Spleen (tissue), 13 donors: ENCODE measurements at places on chromosomes 16 and 17. TPM values are rescaled to one million over a fixed set of nuclear protein-coding genes. Genes with fewer than 3 reads are reported as not detected.

Gene OXLD1
- 102 TPM for polyA plus RNA-seq

DNA sequence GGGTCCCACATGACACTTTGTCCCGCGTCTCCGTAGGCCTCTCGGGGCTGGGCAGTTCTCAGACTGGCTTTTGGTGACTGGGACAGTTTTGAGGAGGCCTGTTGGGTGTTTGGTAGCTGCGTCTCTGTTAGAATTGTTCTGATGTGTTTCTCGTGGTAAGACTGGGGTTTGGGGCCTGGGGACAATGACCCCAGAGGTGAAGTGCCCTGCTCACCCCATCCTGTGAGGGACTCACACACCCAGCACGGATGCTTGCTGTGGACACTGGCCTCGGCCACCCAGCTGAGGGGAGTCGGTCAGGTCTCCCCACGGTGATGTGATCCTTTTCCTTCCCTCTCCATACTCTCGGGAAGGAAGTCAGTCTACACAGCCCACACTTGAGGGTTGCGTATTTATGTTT lies 50.3 kb downstream of the METRNL start:
- DNase-seq, result peak; percentile 47
- no peak overlapping the region for H3K4me3 ChIP-seq

- no peaks in the 10 kb centered on the region for H3K27me3 ChIP-seq
- H3K4me1 ChIP-seq, result no peaks in the 10 kb centered on the region
- H3K4me3 ChIP-seq, result no peak overlapping the region
- H3K36me3 ChIP-seq, result no peaks in the 10 kb centered on the region
- no peak overlapping the region for H3K27ac ChIP-seq
- DNase-seq, result no peak
These were observed 111.4 kb upstream of the DNAH9 start for GRCh38 chr17:11486868-11487310.

DNA sequence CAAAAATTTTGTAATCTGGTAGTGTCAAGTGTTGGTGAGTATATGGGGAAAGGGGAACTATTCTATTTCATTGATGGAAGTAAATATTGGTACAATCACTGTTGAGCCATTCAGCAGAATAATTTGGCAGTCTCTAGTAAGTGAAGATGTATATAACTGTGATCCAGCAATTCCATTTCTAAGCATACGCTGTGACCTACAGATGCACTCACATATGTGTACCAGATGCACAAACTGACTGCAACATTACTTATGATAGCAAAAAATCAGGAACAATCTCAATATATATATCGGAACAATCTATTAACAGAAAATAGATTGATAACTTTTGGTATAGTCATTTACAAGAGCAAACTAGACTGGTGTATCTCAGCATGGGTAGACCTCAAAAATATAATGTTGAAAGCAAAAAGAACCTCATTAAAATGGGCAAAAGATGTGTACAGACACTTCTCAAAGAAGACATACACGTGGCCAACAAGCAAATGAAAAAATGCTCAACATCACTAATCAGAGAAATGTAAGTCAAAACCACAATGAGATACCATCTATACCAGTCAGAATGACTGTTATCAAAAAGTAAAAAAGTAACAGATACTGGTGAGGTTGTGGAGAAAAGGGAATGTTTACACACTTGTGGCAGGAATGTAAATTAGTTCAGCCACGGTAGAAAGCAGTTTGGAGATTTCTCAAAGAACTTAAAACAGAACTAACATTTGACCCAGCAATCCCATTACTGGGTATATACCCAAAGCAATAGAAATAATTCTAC lies 20.7 kb downstream of the ADAP2 start:
- H3K4me1 ChIP-seq, result peaks cover 17% of the 10 kb centered on the region
- H3K27me3 ChIP-seq, result no peaks in the 10 kb centered on the region
- no peak overlapping the region for H3K27ac ChIP-seq
- no peak for DNase-seq

- H3K4me3 ChIP-seq, result no peak overlapping the region
- H3K27me3 ChIP-seq, result no peaks in the 10 kb centered on the region
- H3K27ac ChIP-seq, result no peak overlapping the region
- no peaks in the 10 kb centered on the region for H3K4me1 ChIP-seq
- no peak for DNase-seq
These were observed 92.6 kb downstream of the CACNG3 start for GRCh38 chr16:24348545-24349290.

DNA sequence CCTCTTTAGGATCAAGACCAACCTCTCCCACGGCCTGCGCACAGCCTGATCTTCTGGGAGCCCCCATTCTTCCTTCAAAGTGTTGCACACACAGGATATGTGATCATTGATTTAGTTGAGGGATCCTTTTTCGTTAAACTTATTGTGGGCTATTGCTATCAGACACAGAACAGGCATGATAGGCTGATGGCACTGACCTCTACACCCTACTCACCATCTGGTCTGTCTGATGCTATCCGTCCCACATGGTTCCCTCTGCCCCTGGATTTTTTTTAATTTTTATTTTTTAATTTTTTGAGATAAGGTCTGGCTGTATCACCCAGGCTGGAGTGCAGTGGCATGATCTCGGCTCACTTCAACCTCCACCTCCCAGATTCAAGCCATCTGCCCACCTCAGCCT lies 19.2 kb upstream of the LITAF start:
- no peaks in the 10 kb centered on the region for H3K36me3 ChIP-seq
- H3K4me3 ChIP-seq, result no peak overlapping the region
- H3K27ac ChIP-seq, result peak overlapping the region; percentile 82
- no peak for DNase-seq
- no peaks in the 10 kb centered on the region for H3K4me1 ChIP-seq

DNA sequence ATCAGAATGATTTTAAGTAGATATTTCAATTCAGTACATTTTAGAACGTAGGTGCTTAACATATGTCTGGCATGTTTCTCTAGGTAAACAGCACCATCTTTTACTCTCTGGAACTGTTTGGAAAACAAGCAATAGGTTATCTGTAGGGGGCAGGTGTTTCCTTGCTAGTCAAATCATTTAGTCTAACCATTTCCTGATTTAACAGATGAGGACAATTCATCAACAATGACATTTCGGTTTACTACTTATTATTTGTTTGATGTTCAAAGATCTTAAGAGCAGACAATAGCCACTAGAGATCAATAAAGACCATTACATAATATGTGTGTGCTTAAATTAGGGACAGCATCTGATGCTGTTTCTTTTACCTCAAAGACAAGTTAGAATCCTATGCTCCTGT lies 173.1 kb downstream of the CEP112 start:
- peaks cover 3% of the 10 kb centered on the region for H3K36me3 ChIP-seq
- no peak overlapping the region for H3K27ac ChIP-seq
- no peaks in the 10 kb centered on the region for H3K4me1 ChIP-seq
- no peak overlapping the region for H3K4me3 ChIP-seq
- H3K27me3 ChIP-seq, result no peaks in the 10 kb centered on the region
- DNase-seq, result no peak

DNA sequence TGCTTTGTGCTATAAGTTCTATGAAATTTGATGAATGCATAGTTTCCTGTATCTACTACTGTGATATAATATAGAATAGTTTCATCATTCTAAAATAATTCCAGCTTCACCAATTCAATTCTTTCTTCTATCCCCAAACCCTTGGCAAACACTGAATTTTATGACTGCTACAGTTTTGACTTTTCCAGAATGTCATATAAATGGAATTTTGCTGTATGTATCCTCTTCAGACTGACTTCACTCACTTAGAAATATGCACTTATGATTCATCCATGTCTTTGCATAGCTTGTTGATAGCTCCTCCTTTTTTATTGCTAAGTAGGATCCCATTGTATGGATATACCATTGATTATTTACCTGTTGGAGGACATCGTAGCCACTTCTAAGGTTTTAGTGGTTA lies 89.1 kb upstream of the HS3ST3A1 start:
- no peak overlapping the region for H3K4me3 ChIP-seq
- DNase-seq, result no peak
- H3K4me1 ChIP-seq, result no peaks in the 10 kb centered on the region
- H3K27me3 ChIP-seq, result no peaks in the 10 kb centered on the region
- no peaks in the 10 kb centered on the region for H3K36me3 ChIP-seq
- H3K27ac ChIP-seq, result no peak overlapping the region

GRCh38 chr16:82043680-82044584 lies 8.9 kb downstream of the HSD17B2 start:
- H3K27me3 ChIP-seq, result peaks cover 4% of the 10 kb centered on the region
- no peaks in the 10 kb centered on the region for H3K4me1 ChIP-seq
- H3K27ac ChIP-seq, result no peak overlapping the region
- DNase-seq, result no peak

GRCh38 chr16:12178251-12178990 lies 201.9 kb downstream of the SNX29 start:
- H3K27me3 ChIP-seq, result no peaks in the 10 kb centered on the region
- H3K4me3 ChIP-seq, result no peak overlapping the region
- no peaks in the 10 kb centered on the region for H3K4me1 ChIP-seq
- no peak for DNase-seq

GRCh38 chr17:54736573-54736972 lies 164.1 kb upstream of the TOM1L1 start:
- DNase-seq, result no peak
- H3K36me3 ChIP-seq, result no peaks in the 10 kb centered on the region
- no peak overlapping the region for H3K4me3 ChIP-seq

- H3K4me1 ChIP-seq, result peaks cover 8% of the 10 kb centered on the region
- no peak for DNase-seq
- H3K36me3 ChIP-seq, result no peaks in the 10 kb centered on the region
- H3K27me3 ChIP-seq, result no peaks in the 10 kb centered on the region
- no peak overlapping the region for H3K27ac ChIP-seq
- no peak overlapping the region for H3K4me3 ChIP-seq
These were observed 94.7 kb downstream of the GAS7 start for GRCh38 chr17:10103712-10104111.

DNA sequence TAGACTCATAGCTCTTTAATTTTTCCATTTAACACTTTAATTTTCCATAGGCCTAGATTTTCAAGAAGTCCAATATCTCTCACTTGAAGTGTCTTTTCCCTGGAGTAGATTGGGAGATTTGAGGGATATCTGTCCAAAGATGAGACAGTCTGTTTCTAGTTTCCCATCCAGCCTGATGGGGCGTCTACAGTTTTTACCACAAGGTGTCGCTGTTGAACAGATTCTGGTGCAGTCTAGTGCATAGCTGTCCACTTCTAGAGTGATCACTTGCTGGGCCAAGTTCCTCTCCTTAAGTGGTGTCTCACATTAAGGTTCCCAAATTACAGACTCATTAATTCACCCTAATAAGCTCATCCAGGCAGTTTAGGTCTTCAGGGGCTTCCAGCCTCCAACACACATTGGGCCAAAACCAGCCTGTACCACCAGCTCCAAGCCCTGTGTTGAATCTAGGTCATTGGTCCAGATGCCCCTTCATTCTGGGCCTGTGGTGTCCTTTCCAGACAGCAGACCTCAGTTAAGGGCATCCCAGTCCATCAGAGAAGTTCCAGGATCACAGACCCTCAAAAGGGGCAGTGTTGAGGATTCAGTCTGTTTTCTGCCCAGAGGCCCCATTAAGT lies 9.4 kb downstream of the SNX20 start:
- H3K4me3 ChIP-seq, result no peak overlapping the region
- no peaks in the 10 kb centered on the region for H3K27me3 ChIP-seq

DNA sequence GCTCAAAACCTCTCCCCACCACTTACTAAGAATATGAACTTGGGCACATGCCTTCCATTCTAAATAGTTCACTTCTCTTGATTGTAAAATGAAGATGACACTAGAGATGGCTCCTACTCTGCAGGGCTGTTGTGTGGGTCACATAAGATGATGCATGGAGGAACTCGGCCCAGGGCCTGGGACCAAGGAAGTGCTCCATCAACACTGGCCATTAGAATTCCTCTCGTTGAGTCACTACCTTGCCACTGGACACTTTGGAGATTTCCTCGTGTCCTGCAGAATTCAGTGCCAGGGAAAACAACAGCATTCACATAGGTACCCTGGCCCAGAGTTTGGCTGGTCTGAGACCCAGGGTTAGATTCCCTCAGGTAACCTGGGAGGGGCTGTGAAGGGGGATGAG lies 18.6 kb downstream of the HNF1B start:
- no peaks in the 10 kb centered on the region for H3K27me3 ChIP-seq
- H3K27ac ChIP-seq, result no peak overlapping the region
- no peak for DNase-seq
- H3K4me1 ChIP-seq, result no peaks in the 10 kb centered on the region
- no peak overlapping the region for H3K4me3 ChIP-seq

- H3K36me3 ChIP-seq, result peaks cover 77% of the 10 kb centered on the region
- H3K4me3 ChIP-seq, result no peak overlapping the region
- H3K27me3 ChIP-seq, result no peaks in the 10 kb centered on the region
- H3K4me1 ChIP-seq, result no peaks in the 10 kb centered on the region
- DNase-seq, result no peak
These were observed 10.9 kb downstream of the LDAF1 start for GRCh38 chr16:21169249-21169981.

Gene ARL4D
- 4.6 TPM for polyA plus RNA-seq

- H3K4me1 ChIP-seq, result no peaks in the 10 kb centered on the region
- H3K4me3 ChIP-seq, result no peak overlapping the region
- H3K36me3 ChIP-seq, result no peaks in the 10 kb centered on the region
- DNase-seq, result no peak
These were observed 262.6 kb downstream of the MAF start for GRCh38 chr16:79337906-79338305.

DNA sequence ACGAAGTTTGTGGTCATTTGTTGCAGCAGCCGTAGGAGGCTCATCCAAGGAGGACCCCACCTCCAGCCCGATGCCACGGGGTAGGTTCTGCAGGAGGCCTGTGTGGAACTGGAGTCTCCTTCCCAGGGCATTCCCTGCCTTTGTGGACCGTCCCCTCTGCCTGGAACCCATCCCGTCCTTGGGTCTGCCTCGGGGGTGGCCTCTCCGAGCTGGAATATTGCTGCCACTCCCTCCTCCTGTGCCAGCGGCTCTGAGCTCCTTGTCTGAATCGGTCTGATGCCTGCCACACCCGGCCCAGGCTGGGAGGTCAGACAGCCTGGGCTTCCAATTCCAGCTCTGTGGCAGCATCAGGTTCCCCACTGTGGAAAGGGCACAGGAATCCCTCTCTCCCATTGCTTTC lies 18.8 kb downstream of the DOC2B start:
- H3K27ac ChIP-seq, result no peak overlapping the region
- no peak overlapping the region for H3K4me3 ChIP-seq
- DNase-seq, result no peak
- H3K4me1 ChIP-seq, result no peaks in the 10 kb centered on the region
- no peaks in the 10 kb centered on the region for H3K27me3 ChIP-seq

DNA sequence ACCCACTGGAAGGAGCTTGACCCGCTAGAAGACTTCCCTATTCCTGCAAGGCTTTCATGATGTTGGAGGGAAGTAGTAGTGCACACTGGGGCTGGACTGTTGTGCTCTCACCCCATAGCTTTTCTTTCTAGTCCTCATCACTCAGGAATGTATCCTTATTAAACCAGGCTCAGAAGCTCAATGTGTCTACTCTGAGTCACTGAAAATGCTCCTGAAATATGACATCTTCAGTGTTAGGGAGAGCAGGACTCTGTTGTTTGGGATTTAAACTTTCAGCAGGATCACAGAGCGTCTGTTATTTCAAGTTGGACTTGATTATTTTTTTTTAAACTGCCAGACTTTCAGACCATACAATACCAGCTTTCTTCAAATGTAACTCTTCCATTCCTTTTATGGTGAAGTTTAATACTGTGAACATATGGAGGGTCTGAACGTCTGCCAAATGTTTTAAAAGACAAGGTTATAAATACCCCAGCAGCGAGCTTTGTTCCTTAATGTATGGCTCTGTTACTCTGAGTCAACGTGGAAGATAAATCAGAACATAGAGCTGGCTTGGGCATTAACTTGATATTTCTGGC lies 257.5 kb downstream of the CDH11 start:
- H3K36me3 ChIP-seq, result no peaks in the 10 kb centered on the region
- H3K27ac ChIP-seq, result no peak overlapping the region
- no peaks in the 10 kb centered on the region for H3K27me3 ChIP-seq

Gene SCN4A
- 0.14 TPM for polyA plus RNA-seq

Gene SLC35G3
- polyA plus RNA-seq, result not detected

- no peak for DNase-seq
- H3K36me3 ChIP-seq, result peaks cover 74% of the 10 kb centered on the region
- no peak overlapping the region for H3K27ac ChIP-seq
- H3K4me3 ChIP-seq, result no peak overlapping the region
These were observed 13.9 kb upstream of the PSMC3IP start for GRCh38 chr17:42591411-42591810.
